ENCODE measurements at places on chromosomes 6 and 20.

DNA sequence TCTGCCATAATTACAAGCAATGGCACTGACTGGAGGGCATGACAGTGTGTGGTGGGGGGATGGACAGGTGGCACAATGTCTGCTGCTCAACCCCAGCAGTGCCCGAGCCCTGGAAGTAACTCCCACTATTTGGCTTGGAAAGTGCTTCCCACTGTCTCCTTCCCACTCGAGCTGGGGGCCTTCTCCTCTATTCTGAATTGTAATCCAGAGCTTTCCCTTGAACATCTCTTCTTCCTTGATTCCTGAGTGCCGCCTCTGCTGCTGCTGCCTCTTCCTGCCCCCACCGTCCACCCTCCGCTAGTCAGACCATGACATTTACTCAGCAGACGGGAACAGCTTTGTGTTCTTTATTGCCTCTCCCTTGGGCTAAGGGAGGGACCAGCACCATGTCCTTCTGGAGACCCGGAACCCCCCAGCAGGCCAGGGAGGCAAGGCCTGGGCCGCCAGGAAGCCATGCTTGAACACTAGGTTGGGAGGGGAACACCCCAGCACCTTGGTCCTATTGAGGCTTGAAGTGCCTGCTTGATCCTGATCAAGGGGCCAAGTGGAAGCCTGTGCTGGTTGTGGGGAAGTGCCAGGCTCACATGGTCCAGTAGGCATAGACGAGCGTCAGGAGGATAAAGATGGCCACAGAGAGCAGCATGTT is 17.0 kb downstream of the CCDC167 start:
- no peak for DNase-seq

- no peak for DNase-seq
Observed at GRCh38 chr20:25014816-25015215, 22.3 kb upstream of the APMAP start.

GRCh38 chr6:121848523-121849255 is 413.2 kb downstream of the GJA1 start:
- no peak for DNase-seq

GRCh38 chr6:44235269-44235668 is 11.6 kb upstream of the HSP90AB1 start:
- no peak for DNase-seq

GRCh38 chr6:132065556-132065955 is 114.4 kb upstream of the CCN2 start:
- DNase-seq: no peak

DNA sequence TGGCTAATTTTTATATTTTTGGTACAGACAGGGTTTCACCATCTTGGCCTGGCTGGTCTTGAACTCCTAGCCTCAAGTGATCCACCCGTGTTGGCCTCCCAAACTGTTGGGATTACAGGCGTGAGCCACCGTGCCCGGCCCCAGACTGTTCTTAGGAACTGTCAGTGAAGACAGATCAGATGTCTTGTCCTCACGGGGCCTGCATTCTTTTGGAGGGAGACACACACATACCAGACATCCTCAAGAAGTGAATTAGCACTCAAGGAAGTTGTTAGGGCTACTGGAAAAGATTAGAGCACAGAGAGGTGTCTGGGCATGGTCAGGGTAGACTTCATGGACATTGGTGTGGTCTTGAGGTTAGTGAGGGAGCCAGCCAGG is 10.3 kb upstream of the LPIN3 start:
- no peak for DNase-seq

GRCh38 chr6:4450237-4450636 is 314.9 kb upstream of the ECI2 start:
- DNase-seq: no peak

- DNase-seq: no peak
Observed at GRCh38 chr6:151257985-151258445, 18.2 kb downstream of the AKAP12 start.

DNA sequence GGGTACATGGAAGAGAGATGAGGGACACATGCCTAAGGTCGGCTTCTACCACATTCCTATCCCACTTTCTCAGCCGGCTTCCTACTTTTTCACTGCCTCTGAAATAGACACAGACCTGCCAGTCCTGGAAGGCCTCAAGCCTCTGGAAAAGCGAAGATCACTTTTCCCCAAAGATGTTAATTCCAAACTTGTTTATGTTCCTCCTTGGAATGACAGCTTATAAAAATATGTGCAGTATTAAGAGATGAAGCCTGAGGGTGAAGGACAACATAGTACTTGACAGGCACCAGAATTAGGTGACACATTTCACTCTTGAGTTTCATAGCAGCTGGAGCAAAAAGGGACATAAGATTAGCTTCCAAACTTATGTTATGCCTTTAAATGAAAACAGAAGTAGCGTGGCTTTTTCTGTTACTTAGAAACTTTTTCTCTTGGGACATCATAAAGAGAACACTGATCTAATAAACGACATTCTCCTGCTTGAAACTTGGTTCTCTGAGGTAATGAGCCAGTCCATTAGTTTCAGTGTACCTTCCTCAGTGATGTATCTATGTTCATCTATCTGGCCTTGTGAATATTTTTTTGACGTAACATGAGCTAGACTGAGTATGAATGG is 25.3 kb downstream of the FOXO3 start:
- no peak for DNase-seq

DNA sequence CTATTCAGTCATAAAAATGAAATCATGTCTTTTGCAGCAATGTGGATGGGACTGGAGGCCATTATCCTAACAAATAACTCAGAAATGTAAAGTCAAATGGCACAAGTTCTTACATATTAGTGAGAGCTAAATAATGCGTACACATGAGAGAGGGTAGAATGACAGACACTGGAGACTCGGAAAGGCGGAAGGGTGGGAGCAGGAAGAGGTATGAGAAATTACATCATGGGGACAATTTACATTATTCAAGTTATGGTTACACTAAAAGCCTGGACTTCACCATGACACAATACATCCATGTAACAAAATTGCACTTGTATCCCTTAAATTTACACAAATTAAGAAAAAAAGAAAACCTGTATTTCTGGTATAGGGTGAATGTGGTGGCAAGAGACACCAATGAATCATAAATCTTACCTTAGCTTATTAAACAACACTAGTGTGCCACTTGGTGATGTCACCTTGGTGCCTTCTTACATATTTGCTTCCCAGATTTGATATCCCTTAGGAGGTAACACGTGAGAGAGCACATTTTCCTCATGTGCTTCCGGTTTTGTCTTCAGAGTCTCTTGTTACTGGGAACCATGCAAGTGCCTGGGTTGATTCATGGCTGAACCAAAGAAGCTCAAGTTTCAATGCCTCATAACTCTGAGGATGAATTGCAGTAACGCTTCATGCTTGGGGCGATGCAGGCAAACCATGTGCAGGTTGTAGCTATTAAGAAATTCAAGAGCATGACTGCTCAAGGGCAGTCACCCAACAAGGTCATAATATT is 84.6 kb downstream of the DCDC2 start:
- no peak for DNase-seq

- DNase-seq: no peak
Observed at GRCh38 chr6:44233567-44234100, 10.2 kb downstream of the SLC29A1 start.
